Lower lobe of right lung (tissue), 2 donors: ENCODE measurements at places on chromosomes 2 and 18. TPM values are rescaled to one million over a fixed set of nuclear protein-coding genes. Genes with fewer than 3 reads are reported as not detected.

The ARHGAP25 gene
- 48.5 TPM for total RNA-seq

GRCh38 chr2:138893746-138894145 lies 113.6 kb upstream of the NXPH2 start:
- H3K4me1 ChIP-seq, result no peaks in the 10 kb centered on the region
- DNase-seq, result no peak
- no peak overlapping the region for H3K27ac ChIP-seq
- no peak overlapping the region for H3K4me3 ChIP-seq
- no peaks in the 10 kb centered on the region for H3K27me3 ChIP-seq

DNA sequence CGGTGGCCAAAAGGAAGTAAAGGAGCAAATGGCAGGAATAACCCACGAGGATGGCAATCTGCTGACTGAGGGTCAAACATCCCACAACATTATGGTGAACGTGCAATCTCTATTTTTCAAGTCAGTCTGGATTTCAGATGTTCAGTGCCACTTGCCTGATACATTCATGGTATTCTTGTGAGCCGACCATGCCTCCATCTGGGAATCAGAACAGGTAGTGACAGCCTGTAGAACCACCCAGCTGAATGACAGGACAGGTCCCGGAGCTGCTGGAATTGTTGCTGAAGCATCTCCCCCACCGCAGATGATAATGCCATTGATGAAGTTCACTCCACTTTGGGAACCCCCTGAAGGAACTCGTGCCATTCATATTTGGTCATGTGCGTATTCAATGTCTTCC lies 123.2 kb downstream of the CAPN13 start:
- no peak overlapping the region for H3K27ac ChIP-seq
- no peak overlapping the region for H3K4me3 ChIP-seq
- no peaks in the 10 kb centered on the region for H3K27me3 ChIP-seq
- no peaks in the 10 kb centered on the region for H3K36me3 ChIP-seq

DNA sequence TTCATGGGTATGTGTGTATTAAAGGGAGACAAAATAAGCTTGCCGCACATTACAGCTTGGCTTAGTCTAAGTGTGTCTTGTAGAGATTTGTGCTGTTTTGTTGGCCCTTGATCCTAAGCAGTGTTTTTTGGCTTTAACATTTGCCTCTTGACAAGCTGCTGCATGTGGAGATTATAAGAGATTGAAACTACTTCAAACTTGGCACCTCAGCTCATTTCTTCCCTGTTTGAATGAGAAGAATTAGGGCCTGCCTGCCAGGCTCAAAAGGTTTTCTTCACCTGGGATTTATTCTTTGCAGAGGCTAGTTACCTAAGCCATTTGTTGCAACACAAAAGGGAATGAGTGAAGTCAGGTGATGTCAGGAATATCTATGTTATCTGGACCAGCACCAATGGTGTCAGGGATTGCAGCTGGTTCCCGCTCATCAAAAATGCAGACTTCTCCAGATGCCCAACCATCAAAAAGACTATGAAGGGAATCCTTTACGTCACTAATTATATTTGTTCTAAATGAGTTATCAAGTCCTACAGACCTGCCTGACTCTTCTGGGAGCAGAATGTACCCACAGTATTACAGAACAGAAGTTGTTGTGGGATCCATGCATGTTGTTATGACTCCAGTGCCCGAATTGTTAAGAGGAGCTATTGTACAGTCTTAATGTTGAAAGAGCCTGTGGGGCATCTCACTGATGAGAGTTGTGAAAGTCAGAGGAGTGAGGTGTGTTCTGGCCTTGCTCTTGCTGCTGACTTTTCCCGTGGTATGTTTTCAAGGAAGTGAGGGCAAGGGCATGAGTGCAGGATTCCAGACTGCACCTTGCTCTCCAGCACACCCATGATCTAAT lies 31.0 kb downstream of the ABCA12 start:
- no peak for DNase-seq
- no peaks in the 10 kb centered on the region for H3K36me3 ChIP-seq
- H3K4me3 ChIP-seq, result no peak overlapping the region
- H3K4me1 ChIP-seq, result no peaks in the 10 kb centered on the region
- no peak overlapping the region for H3K27ac ChIP-seq
- no peaks in the 10 kb centered on the region for H3K27me3 ChIP-seq

DNA sequence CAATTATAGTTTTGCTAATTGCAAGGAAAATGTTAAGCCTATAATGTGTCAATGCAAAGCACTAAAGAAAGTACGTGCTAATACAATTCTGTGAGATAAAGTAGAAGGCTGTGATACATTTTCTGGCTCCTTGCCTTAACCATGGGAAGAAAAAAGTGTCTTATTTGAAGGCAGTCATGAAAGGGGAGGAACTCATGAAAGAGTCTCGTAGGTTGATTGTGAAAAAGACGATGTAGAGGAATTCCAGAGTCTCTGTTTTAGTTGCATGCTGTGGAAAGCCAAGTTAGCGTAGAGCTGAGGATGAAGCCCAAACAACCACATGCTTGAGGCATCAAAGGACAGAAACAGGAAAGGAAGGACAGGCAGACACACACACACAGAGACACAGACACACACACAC lies 214.1 kb downstream of the MEIS1 start:
- no peak overlapping the region for H3K4me3 ChIP-seq
- no peaks in the 10 kb centered on the region for H3K27me3 ChIP-seq
- H3K36me3 ChIP-seq, result no peaks in the 10 kb centered on the region
- no peak overlapping the region for H3K27ac ChIP-seq
- no peak for DNase-seq

DNA sequence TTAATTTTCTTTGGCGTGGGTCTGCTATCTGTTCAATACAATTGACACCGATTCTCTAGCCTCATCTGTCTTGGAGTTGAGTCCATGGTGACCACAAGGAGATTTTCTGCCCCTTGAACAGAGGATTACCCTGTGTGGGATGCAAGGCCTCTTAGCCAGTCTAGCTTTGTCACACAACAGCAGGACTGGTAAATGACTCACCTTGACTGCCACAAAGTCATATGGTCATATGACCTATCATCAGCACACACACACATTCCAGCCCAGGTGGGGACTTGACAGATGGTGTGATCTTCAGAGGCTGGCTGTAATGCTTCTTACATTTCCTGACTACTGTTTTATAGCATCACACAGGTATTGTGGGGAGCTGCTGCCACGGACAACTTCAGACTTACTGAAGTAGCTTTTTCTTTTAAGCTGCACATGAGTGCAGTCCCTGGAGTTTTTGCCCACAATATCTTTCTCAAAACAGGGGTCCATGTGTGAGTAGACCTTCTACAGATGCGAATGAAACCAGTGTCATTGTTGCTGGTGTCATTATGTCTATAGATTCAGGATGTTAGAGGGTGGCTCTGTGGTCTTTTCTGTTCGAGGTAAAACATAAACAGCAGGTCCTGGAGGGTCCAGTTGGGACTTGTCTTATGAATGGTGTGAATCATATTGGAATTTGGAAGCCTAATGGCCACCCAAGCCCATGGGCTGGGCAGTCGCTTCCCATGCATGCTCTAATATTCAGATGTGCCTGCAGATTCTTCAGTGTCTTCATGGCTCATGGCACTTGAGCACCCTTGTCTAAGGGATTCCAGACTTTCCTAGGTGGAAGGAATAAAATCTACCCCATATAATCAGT lies 18.6 kb upstream of the ACOXL start:
- peaks cover 4% of the 10 kb centered on the region for H3K27me3 ChIP-seq
- no peak overlapping the region for H3K4me3 ChIP-seq
- DNase-seq, result no peak
- peaks cover 11% of the 10 kb centered on the region for H3K4me1 ChIP-seq
- no peaks in the 10 kb centered on the region for H3K36me3 ChIP-seq
- H3K27ac ChIP-seq, result no peak overlapping the region

The CHRND gene
- not detected for total RNA-seq

GRCh38 chr2:56624181-56624580 lies 440.4 kb downstream of the CCDC85A start:
- DNase-seq, result no peak
- no peaks in the 10 kb centered on the region for H3K4me1 ChIP-seq
- H3K27me3 ChIP-seq, result no peaks in the 10 kb centered on the region
- no peak overlapping the region for H3K4me3 ChIP-seq

DNA sequence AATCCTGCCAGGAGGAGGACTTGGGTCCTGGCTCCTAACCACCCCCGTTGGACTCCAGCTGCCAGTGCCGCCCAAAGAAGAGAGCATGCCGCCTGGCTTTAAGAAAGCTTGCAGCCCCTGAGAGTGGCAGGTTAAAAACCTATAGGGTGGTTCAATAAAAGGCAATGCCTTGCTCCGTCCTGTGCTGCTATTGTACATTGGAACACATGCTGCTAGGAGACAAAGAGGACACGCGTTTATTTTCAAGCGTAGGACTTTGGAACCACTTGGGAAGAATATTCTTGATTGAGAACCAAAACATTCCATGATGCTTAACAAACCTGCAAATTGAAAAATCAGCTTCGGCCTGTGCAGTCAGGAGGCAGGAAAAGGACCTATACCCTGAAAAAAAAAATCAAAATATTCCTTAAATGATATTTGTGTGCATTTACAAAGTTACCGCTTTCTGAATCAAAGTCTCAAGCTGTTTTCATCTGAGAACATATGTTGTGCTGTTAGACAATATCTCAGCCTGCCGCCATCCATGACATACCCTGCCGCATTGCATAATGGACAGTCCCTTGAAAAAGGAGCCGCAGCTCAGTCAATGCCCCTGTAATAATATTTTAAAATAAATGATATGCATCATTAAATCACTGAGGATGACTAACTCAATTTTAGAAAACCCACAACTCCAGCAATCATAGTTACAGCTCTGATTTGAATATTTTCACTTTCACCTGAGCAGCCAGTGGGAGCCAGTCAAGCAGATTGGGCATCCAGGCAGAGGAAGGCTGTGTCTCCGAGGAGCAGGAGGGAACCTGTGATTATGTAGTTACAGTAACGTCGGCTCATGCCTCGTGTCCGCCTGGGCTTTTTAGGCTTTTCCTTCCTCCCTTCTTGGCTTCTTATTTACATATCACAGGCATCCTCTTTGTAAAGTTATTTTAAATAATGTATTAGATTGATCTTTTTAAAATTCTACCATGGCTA lies 805.6 kb upstream of the FANCL start:
- H3K27me3 ChIP-seq, result no peaks in the 10 kb centered on the region
- no peak overlapping the region for H3K4me3 ChIP-seq
- no peaks in the 10 kb centered on the region for H3K4me1 ChIP-seq
- no peaks in the 10 kb centered on the region for H3K36me3 ChIP-seq
- H3K27ac ChIP-seq, result no peak overlapping the region

The GAREM2 gene
- total RNA-seq, result 2.0 TPM

The ST6GAL2 gene
- 0.92 TPM for total RNA-seq

GRCh38 chr18:45467293-45467692 lies 148.0 kb upstream of the SLC14A2 start:
- no peak overlapping the region for H3K4me3 ChIP-seq
- H3K27ac ChIP-seq, result no peak overlapping the region
- no peak for DNase-seq

GRCh38 chr18:46035696-46036680 lies 36.1 kb downstream of the PSTPIP2 start:
- H3K4me1 ChIP-seq, result no peaks in the 10 kb centered on the region
- H3K36me3 ChIP-seq, result peaks cover 5% of the 10 kb centered on the region
- DNase-seq, result no peak
- no peaks in the 10 kb centered on the region for H3K27me3 ChIP-seq

The BMP10 gene
- total RNA-seq, result 0.24 TPM

DNA sequence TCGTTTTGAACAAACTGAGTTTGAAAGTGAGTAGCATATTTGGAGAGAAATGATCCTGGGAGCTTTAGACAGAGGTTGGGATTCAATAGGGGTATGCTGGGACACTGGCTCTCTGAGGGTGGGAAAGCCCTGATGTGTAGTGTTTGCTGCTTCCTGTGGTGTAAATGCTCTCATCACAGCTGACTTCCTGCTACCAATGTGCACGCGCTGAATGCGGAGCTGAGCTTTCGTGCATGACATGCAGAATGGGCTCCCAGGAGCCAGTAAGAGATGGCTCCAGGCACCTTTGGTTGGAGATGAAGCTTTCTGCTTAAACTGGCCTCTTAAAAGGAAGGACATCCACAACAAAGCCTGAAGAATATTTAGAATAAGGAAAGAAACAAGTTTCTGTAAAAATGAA lies 224.1 kb upstream of the CCDC150 start:
- H3K36me3 ChIP-seq, result no peaks in the 10 kb centered on the region
- no peak overlapping the region for H3K27ac ChIP-seq
- no peak overlapping the region for H3K4me3 ChIP-seq
- no peaks in the 10 kb centered on the region for H3K4me1 ChIP-seq
